ENCODE measurements at places on chromosomes 4 and X.

DNA sequence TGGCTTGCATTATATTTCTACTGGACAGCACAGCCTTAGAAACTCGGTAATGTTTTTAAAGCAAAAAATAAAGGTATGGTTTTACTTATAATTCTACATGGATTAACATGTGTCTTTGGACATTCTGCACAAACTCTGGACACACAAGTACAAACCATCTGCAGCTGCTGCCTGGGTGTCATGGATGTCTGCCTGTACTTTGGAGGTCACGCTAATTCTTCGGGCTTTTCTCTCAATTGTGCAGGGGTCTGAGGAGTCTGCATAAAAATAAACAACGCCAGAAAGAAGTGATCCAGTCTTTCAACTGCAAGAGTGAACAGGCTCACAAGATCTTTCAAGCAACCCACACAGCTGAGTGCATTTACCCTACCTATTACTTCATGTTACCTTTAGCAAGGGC, 55.2 kb downstream of the TAB3 start:
- no peak for DNase-seq

GRCh38 chr4:127622921-127623796, 9.6 kb upstream of the INTU start:
- peak; percentile 30 for DNase-seq

DNA sequence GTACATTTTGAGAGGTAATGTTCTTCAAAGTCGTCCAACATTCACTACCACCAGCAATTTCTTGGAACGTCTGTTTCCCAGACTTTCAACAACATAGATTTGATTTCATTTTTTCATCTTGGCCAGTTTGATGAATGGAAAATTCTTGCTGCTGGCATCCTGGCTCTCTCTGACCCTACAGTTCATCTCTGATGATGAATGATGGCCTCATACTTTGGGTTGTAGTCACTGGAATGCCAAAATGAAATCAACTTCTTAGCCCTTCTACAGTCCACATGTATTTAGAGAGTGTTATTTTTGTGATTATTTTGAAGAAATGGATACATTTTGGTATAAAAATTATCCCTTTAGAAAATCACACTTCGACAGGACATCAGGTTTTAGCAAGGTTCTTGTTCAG, 8.8 kb downstream of the CHST7 start:
- no peak for DNase-seq

GRCh38 chr4:99846891-99847290, 30.3 kb downstream of the DAPP1 start:
- no peak for DNase-seq

- DNase-seq = no peak
Observed at GRCh38 chr4:186016796-186017195, 52.2 kb upstream of the TLR3 start.

GRCh38 chr4:185134307-185134869, 8.7 kb upstream of the SLC25A4 start:
- DNase-seq = no peak

DNA sequence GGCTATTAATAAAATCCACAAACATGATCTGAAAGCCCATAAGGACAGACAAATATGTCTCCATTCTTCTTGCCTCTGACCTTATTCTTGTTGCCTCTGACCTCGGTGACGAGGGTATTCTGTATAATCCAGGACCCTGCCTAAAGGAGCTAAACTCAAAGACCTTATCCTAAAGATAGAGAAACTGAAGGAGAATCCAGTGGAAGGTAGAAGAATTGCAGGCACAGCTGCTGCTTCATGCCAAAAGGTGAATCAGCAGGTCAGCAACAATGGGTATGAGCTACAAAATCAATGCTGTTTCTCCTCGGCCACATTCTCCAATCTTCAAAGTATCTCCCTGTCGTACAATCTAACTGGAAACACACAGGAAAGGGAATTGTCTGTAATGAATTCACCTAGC, 71.4 kb downstream of the INTS6L start:
- DNase-seq = no peak

GRCh38 chrX:151704041-151704663, 8.9 kb downstream of the PRRG3 start:
- no peak for DNase-seq

DNA sequence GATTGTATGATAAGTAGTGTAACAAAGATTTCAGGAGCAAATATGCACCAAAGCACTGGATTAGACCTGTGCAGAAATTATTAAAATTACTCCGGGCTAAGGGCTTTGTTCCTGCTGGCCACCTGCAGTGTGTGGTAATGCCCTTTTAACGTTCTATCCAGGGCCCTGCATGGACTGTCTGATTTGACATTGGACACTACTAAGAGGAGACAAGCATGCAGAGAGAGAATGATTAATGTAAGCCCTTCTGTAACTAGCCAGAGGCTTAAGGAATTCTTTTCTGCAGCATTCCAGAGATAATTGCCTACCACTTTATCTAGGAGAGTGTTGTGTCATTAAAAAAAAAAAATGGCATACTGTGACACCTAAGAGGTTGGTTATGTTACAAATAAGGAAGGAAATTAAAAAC, 117.0 kb downstream of the PCDH7 start:
- DNase-seq = no peak

- no peak for DNase-seq
Observed at GRCh38 chrX:120406638-120407037, 44.7 kb downstream of the ATP1B4 start.

- DNase-seq = no peak
Observed at GRCh38 chr4:152571770-152572169, 35.9 kb upstream of the FBXW7 start.

GRCh38 chrX:52363247-52363883, 5.5 kb upstream of the XAGE2 start:
- DNase-seq = no peak

DNA sequence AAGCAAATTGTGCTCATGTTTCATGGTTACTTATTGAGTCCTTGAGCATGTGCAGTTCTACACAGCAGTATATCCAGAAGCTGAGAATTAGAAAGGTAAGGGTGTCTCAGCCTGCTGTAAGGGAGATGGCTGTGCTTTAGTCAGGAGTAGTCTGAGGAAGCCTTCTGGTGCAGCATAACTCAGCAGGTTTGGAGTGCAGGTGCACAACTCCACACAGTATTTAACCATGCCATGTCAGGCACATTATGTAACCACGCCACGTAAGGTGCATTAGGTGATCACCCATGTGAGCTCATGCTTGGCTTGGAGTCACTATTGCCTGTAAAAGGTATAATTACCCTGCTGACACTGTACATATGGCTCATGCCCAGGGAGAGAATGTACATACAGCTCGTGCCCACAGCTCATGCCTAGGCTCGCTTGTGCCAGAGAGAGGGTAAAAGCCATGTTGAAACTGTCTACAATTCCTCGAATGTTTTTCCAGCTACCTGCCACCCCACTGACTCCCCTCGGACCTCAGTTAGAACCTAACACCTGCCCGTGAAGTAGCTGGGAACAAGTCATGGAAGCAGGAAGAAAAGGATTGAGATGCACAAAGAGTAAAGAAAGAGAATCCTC, 37.8 kb downstream of the UCHL1 start:
- DNase-seq = peak; percentile 3

DNA sequence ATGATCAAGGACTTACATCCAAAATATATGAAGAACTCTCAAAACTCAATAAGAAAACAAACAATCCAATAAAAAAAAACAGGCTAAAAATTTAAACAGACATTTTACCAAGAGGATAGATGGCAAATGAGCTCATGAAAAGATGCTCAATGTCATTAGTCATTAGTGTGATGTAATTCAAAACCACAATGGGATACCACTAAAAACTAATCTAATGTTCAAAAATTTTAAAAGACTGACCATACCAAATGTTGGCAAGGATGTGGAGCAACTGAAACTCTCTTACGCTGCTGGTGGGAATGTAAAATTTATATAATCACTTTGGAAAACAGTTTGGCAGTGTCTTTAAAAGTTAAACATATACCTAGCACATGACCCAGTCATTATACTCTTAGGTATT, 43.7 kb downstream of the RPS6KA6 start:
- DNase-seq = no peak

DNA sequence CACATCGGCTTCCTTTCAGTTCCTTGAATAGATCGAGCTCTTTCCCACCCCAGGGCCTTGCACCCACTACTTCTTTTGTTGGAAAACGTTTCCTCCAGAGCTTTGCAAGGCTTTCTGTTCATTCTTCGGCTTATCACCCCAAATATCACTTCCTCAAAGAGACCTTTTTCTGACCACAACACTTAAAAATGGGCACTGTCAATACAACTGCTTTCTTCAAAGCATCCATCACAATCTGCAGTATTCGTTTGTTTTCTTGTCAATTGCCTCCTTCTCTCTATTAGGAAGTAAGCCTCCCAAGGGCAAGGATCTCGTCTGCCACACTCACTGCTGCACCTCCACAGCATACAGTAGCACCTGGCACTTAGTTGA, 17.7 kb upstream of the CENPU start:
- DNase-seq = no peak

DNA sequence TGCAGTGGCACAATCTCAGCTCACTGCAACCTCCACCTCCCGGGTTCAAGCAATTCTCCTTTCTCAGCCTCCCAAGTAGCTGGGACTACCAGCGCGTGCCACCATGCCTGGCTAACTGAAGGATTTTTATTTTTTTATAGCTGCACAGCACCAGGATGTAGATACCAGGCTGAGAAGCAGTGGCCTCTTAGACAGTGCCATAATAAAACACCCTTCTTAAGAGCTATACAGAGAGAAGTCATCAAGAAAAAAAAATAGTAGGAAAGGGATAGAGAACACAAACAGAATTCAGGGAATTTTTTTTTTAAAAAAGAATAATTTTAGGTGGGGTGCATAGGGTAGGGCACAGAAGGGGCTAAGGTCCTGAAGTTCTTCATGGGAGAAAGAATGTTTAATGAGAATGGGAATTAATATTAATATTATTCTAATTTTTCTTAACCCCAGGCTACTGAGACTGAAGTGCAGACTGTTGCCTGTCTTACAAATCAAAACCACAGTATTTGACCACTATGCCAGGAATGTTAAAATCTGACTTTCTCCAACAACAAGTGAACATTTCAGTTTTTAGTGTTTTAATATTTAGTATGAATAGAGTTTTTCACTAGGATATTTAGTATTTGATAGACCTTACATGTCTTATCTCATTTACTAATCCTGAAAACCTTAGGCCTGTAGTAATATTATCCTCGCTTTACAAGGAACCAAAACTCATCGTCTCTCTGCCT, 146.7 kb downstream of the KCNIP4 start:
- no peak for DNase-seq

GRCh38 chrX:150651906-150652305, 41.3 kb upstream of the MTMR1 start:
- no peak for DNase-seq

DNA sequence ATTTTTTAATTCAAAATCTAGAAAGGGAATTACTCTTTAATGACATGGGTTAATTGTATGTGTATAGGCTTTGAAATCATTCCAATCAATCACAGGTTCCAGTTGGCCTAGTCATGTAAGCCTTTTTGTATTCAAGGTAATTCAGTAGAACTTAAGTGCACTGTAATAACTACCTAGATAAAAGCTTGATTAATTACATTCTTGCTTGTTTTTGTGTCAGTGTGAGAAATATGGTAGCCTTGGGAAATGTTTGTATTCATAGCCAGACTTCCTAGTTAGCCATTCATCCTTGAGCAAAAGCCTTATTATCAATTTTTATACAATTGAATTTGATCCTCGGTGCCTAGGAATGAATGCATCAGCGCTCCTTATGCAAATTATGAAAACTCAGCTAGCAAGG, 33.5 kb downstream of the TKTL2 start:
- DNase-seq = no peak

- peak; percentile 60 for DNase-seq
Observed at GRCh38 chr4:47837094-47837907, 566 bp downstream of the CORIN start.

DNA sequence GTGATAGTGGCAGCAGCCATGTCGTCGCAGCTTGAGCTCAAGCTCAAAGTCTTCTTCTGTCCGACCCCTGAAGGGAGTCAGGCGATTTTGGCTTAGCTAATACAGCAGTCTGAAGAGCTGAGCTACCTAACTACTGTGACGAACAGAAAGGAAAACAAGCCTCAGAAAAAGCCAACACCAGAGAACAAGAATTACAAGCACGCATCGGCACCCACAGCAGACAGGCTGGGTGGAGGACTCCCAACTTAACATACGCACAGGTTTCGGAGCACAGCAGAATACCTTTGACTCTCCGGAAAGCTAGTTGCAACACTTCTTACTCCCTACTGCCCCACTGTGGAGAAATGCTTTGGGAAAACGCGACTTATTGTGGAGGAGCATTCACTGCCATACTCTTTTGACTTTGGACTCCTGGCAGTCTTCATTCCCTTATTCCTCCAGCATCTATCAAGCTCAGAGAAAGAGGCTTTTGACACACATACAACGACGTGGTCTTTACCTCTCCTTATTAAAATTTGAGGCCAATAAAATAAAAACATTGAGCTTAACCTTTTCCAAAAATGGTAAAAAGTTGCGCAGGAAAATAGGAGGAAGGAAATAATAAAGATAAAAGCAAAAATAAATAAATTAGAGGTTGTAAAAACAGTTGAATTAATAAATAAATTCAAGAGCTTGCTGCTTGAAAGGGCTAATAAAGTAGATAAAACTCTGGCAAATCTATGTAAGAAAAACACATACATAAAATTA, 41.3 kb upstream of the GPC3 start:
- peak; percentile 14 for DNase-seq

DNA sequence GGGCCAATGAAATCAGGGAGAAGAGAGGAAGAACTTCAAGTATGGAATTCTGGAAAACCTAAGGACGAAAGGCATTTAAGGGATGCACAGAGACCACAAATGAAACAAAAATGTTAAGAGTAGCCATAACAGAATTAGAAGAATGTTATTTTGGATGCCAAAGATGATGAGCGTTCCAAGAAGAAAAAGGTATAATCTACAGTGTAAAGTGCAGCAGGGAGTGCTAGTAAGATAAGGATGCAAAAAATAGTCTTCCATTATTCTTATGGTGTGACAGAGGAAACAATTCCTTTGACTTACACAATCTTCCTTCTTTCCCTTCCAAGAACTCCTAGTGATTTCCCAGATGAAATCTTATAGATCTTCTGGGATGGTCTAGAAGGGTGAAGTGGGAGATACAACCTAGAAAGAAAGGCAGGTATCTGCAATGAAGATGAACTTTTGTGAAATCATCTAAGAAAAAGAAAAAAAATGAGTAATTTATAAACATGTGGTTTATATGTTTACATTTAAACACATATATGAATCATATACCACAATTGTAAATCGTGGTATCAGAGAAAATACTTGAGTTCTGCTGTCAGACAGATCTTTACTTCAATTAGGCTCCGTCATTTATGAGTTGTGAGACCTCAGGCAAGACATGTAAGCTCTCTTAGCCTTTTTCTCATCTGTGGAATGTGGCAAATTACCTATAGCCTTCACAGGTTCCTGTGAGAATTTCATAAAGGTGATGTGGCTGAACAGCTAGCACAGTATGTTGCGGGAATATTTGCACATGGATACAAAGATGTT, 8.1 kb downstream of the MORF4L2 start:
- no peak for DNase-seq

DNA sequence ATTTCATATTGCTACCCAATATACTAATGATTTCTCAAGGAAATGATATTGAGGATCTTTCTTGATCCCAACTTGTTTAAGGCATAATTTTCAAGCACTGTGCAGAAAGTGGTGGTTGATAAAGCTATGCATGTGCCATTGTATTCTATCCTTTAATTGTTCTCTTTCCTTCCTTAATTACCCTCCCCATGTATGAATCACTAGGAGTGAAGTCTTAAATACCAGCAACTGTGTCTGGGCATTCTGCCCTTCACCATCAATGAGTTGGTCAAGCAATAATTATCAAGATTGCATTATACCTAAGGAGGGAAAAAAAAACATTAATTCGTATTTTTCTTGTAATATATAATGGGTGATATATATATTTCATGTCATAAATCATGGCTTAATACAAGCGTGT, 111.8 kb upstream of the FRMPD4 start:
- no peak for DNase-seq

Measured in activated T-cell treated with anti-CD3 and anti-CD28 coated beads, Interleukin-2, amount 50 U/mL, for 72 hours (primary cell).